SK-N-SH (cell line): ENCODE measurements at places on chromosomes 2 and 18. TPM values are rescaled to one million over a fixed set of nuclear protein-coding genes. Genes with fewer than 3 reads are reported as not detected.

DNA sequence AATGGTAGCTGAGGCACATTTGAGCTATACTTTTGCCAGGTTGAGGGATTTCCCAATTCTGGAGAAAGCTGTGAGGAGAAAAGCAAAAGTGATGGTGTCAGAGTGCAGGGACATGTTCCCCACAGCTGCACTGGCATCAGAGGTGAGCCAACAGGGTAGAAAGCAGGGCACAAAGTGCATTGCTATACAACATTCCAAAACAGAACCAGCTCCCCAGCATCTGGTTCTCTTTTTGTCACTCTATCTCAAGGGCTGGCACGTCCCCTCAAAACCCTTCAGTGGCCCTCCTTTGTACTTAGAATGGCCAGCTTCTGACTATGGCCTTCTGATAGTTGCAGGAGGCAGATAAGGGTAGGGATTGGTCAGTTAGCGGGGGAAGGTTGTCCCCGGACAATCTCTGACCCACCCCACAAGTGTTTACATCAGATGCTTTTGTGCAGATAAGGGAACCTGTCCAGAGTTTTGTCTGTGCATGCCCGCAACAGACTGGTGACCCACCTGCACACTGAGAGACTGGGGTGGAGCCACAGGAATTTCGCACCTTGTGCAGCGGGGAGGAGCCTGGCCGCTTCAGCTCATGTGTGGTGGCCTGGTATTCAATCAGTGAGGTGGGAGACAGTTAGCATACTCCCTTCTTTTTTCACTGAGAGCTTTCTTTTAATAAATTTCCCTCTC lies 31.0 kb upstream of the TMEM17 start:
- DNase-seq, result no peak

GRCh38 chr2:100654611-100655010 lies 91.8 kb downstream of the PDCL3 start:
- no peak for DNase-seq

GRCh38 chr2:72145289-72145657 lies 2.4 kb downstream of the CYP26B1 start:
- DNase-seq, result peak; percentile 69

- DNase-seq, result no peak
Measured at GRCh38 chr2:196277002-196277401, 105.6 kb upstream of the STK17B start.

DNA sequence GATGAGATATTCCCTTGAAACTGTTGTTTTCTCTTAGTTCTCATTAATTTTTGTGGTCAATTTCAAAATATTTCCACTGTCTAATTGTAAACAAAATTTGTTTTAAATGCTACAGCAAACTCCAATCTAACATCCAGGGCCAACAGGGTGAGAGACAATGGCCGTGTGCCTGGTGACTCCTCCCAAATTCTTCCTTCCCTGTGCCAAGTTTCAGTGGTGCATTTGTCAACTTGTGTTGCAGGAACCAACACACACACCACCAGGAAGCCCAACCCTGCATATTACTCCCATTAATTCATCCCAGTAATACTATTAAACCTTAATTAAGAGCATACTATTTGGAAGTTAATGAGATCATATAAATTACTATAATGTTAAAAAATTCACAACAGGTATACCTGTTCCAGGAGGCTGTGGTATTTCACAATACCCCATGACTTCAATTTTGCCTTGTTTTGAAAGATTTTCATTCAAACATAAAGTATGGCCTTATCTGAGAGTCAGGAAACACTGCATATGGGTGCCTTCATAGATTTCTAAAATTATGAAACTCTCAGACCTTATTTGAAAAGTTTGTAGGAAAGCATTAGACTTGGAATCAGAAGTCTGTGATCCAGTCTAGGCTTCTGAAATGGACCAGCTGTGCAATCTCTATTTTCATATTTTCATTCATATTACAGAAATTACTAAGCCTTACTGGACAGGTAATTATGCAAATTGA lies 1.1 kb downstream of the SERPINB2 start:
- no peak for DNase-seq

Gene GALNT13
- polyA plus RNA-seq, result 0.33 and 0.86 TPM in 2 replicates

Gene ASB18
- not detected in 2 replicates for polyA plus RNA-seq
